Muscle of back (tissue), 13 donors: ENCODE measurements at places on chromosomes 6 and 20.

- no peak for DNase-seq
These were observed 28.8 kb upstream of the ME1 start for GRCh38 chr6:83459663-83460062.

- DNase-seq: peak; percentile 91
These were observed 66.2 kb downstream of the SLC22A23 start for GRCh38 chr6:3390698-3391097.

- DNase-seq: no peak
These were observed 62.0 kb upstream of the HFE start for GRCh38 chr6:26025047-26025893.

GRCh38 chr6:52176550-52176949 is 9.6 kb upstream of the IL17A start:
- no peak for DNase-seq

GRCh38 chr6:3756546-3756945 is 5.0 kb upstream of the PXDC1 start:
- DNase-seq: no peak

- no peak for DNase-seq
These were observed 300.1 kb downstream of the TFAP2B start for GRCh38 chr6:51118792-51119191.

- DNase-seq: no peak
These were observed 12.3 kb upstream of the TAAR1 start for GRCh38 chr6:132671295-132671694.

DNA sequence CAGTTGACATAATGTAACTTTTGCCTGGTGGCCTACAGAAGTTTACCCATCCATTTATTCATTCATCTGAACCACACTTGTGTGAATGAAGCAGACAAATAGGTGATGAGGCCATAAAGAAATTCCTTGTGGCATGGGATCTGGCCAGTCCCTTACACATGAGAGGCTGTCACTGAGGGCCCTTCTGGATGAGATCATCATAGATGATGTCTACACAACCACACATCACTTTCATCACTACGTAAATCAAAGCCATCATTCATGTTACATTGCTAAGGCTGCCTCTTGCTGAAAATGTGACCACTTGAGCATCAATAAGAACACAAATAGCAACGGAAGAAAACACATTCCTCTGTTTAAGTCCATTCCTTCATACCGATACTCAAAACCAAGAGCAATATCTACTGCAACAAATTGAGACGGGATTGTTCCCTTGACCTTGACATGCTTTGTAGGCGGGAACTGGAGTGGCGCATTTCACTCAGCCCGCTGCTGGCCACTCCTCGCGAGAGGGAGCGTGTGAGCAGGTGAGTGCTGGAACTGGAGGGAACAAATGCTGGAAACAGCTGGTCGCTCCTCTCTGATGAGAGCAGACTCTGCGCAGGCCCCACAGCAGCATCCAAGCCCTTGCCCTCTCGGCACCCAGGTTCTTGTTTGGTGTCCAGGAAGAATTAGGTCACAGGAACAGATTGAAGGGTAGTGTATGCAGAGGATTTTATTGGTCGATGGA is 49.3 kb downstream of the FAM50B start:
- DNase-seq: no peak

- peak; percentile 80 for DNase-seq
These were observed at the start of gene CDH22 for GRCh38 chr20:46308258-46309157. CDH22 (minus strand) TSS chr20:46308498; CDS start chr20:46251294, 57,204 bp downstream.

GRCh38 chr6:45920819-45921511 is 94.7 kb downstream of the CLIC5 start:
- no peak for DNase-seq

- DNase-seq: no peak
These were observed 9.4 kb downstream of the TLDC2 start for GRCh38 chr20:36885356-36885755.

DNA sequence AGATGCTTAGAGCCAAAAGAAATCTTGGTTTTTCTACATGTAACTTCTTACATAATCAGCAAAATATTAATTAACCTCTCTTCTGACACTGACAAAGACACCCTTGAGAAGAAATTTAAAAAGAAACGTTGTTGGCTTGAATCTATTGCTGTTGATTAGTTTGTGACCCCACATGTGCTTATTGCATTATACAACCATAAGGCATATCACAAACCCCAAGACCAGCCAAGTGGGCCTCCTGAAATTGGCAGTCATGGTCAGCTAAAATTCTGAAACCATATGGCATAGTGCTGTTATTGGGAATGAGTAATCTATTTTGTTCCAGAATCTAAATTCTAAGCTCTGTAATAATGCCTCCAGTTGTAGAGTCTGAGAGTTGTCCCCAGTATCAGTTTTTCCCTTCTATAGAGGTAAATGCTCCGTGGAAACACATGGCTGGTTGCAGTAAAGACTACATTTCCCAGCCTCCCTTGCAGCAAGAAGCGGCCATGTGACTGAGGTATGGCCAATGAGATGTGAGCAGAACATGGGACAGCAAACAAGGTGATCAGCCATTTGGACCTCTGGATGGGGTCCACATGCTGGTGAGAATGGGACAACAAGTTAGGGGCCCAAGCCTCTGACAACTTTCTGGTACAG is 42.3 kb upstream of the PTPN1 start:
- DNase-seq: peak; percentile 70

DNA sequence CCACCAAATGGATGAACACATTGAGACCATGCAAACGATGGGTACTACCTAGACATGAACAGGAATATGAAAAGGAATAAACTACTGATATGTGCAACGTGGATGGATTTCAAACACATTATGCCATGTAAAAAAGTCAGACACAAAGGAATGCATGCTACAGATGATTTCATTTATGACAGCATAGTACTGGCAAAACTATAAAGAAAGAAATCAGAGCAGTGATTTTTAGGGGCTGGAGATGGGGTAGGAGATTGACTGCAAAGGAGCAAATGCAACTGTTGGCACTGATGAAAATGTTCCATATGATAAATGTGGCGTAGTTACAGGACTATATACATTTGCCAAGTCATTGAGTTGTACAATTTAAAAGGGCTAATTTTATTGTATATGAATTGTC is 13.4 kb upstream of the COL12A1 start:
- no peak for DNase-seq

DNA sequence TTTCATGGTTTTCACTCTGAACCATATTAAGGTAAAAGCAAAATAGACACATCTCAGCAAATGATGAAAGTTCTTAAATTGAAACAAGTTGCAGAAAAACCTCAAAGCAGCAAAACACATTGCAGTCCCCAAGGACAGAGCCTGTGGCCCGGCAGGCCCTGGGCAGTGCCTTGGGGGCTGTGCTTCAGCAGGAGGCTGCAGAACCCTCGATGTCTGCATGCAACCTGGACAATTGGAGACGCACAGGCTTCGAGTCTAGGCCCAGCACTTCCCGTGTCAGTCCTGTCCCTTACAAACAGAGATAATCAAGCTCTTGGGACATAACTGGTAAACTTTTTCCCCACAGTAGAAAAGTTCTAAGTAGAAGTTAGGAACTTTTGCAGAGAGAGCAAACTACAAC is 9.2 kb downstream of the PYGB start:
- DNase-seq: no peak

DNA sequence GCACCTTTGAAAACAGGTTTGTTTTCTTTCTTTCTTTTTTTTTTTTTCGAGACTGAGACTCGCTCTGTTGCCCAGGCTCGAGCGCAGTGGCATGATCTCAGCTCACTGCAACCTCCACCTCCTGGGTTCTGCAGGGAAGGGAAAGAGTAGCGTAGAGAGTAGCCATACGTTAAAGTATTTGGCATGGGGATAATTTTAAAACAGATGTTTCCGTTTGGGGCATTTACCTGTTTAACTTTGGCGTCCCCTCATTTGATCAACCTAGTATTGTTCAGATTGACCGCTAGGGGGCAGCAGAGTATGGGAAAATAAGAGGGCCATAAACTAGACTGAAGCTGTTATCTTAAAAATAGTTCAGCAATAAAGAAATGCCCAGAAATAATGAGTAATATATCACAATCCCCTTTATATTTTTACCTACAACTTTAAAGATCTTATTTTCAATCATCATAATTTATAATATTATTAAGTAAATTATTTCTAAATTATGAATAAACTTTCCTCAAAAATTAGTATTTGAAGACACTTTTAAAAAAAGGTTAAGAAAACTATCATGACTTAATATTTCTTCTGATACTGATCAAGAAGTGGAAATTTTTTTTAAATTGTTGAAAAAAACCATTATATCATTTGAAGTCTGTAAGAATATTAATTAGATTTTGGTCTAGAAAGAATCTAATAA is 7.6 kb upstream of the TAAR9 start:
- peak; percentile 66 for DNase-seq

DNA sequence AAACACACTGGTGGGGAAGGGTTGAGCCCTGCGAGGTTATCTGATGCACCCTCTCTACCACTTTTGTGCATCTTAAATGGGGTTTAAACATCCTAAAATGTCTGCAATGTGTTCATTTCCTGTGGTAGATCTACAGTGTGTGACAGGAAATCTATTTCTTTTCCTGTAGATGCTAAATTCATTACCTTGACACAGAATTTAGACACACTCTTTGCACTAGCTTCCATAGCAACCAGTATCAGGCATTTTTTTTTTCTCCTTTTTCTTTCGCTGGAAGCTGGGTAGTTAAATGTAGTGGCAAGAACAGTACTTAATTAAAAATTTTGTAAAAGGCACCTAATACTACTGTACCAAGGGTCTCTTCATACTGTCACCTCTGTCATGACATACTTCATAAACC is 141.1 kb downstream of the RFPL4B start:
- no peak for DNase-seq

DNA sequence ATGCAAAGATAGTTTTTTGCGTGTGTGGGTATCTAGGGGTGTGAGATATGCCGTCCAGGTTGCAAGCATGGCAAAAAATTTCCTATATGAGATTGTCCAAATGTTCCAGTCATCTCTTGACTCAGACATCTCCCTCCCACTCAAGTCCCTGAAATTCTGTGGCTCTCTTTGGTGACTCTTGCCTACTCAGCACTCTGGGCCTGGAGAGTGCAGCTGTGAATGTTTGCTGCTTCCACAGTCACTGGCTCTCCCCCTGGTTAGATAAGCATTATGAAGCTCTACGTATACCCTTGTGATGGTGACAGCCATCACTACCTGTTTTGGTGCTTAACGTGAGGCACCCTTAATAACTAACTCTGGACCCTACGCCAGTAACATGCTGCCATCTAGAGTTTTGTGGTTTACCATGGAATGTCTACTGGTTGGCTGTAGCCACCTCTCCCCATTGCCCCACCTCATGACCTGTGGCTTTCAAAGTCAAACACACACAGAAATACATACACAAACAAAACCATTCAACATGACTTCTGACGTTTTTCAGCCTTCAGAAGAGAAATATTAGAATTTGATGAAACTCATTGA is 621.9 kb upstream of the CITED2 start:
- no peak for DNase-seq

GRCh38 chr6:50003139-50003538 is 18.7 kb downstream of the DEFB110 start:
- no peak for DNase-seq

DNA sequence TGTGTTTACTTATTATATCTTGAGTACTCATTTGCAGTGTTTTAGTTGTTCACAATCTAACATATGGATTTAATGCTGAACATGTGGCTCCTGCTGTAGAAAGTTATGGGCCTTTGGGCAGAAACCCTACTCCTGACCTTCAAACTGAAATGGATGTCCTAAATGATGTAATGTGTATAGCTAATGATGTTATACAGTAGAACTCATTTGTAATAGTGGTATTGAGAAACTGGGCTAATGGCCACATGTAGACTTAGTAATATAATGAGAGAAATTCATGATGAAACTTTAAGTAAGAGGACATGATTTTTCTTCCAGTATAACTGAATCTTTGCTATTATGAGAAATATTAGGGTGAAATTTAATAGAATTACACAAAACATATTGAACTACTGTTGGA is 121.3 kb upstream of the PTPRK start:
- DNase-seq: no peak

DNA sequence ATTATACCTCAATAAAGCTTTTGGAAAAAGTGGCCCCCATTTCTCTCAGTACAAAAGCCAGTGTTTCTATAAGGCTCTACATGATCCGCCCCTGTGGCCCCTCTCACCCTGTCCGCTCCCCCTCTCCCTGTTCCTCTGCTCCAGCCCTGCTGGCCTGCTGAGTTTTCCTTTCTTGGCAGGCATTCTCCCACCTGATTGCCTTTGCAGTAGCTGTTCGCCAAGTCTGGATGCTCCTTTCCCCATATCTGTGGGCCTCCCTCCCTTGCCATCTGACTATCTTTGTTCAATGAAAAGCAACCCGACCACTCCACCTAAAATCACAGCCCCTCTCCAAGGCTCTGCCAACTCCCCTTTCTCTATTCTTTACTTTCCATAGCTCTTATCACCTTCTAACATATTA is 33.2 kb downstream of the CDH22 start:
- DNase-seq: no peak

DNA sequence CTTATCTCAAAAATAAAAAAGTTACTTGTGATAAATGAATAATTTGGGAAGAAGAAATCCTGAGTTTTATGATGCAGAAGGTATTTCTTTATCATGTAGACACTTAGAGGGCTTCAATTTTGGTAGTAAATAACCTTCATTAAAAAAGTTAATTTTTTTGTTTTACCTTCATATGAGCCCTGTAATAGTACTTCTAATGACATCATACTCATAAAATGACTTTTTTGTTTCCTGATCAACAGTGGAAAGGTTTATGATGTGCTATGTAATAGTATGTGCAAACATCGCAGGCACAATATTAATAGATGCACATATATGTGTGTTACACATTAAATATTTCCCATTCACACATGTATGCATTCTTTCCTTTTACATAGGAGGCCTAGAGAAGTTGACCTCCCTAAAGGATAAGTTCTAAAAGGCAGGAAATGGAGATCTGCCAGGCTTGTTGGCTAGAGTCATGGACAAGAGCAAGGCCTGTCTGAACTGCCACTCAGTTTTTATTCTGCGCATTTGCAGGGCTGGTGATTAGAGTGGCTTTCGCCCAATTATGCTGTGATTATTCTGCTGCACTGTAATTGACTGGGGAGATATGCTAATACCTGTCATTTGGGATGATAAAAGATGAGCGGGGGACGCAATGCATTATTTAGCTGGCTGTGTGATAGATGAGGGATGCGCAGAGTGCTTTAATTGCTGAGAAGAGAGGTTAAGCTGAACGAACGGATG is 272.6 kb downstream of the TMEM242 start:
- DNase-seq: no peak
